ENCODE measurements at places on chromosomes 12 and 14.

- no peak for DNase-seq
These were observed 14.1 kb downstream of the KRAS start for GRCh38 chr12:25236626-25237025.

DNA sequence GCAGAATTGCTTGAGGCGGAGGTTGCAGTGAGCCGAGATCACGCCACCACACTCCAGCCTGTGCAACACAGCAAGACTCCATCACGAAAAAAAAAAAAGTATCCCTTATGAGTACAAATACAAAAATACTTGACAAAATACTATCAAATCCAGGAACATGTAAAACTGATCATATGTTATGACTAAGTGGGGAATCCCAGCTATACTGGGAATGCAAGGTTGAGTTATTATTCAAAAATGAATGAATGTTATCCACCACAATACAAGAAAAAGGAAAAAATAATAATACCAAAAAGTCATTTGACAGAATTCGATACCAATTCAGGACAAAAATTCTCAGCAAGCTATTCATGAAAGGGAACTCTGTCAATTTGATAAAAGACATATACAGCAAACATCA is 32.6 kb downstream of the MOK start:
- DNase-seq = peak; percentile 65

DNA sequence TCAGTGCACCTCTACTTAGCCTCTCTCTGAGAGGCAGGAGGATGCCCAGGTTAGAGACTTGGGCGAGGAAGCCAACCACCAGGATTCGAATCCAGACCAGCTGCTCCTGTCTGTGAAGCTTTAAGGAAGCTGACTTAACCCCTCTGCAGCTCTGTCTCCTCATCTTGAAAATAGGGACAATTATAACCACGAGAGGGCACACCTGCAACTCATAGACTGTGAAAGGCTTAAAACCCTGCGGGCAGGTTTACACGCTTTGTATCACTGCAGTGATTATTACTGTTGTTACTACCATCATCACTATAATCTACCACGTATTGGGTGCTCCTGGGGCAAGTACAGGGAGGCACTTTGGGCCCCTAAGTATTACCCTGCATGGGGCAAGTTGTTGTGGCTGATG is 379.8 kb downstream of the VRK1 start:
- peak; percentile 11 for DNase-seq

- DNase-seq = no peak
These were observed 5.6 kb upstream of the OR6C76 start for GRCh38 chr12:55420307-55420962.

DNA sequence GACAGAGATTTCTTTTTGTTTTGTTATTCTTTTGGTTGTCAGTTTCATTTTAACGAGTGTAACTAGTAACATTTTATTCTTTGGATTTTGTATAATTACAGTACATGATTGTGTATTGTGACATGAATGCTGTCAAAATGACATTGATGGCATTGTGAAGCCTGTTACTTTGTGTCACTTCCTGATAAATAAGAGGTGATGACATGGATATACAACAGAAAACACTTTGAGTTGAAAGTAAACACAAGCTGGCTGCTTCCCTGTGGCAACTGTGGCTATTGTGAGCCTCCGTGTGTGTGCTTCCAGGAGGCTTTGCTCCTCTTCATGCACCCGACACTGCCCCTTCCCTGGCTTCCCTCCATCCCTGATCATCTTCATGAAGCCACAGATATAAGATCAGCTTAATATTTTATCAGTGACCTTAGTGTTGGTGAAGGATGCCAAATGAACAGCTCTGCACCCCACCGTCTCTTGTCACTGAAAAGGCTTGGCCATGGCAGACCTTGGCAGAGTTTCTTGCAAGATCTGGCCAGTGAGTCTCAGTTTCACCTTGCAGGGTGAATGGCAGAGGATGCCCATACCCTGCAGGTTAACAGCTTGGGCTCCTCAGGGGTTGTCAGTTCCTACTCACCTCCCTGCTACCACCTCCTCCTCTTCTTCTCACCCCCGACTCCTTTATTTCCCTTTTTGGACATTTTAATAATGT is 191.9 kb downstream of the EPS8 start:
- DNase-seq = no peak

DNA sequence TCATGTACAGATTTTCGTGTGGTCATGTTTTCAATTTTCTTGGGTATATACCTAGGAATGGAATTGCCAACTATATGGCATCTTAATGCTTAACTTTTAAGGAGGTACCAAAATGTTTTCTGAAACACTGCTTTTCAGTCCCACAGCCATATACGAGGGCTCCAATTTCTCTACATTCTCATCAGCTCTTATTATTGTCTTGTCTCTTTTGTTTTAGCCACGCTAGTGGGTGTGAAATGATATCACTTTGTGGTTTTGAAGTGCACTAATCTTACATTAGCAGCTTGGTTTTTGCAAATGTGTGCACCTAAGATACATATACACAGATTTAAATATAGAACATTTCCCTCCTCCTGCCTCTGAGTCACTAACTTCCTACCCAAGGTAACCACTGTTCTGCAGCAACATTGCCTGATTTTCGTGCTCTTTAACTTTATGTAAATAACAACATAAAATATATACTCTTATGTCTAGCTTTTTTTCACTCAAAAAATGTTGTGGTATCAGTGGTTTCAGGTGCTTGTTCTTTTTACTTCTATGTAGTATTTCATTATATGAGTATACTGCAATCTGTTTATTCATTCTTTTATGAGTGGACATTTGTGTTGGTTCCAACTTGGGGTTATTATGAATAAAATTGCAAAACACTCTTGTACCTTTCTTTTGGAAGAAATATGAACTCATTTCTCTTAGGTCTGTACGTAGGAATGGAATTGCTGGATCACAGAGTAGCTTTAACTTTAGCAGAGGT is 73.1 kb downstream of the ZFP36L1 start:
- DNase-seq = no peak

GRCh38 chr14:61489932-61490331 is 168.6 kb downstream of the PRKCH start:
- no peak for DNase-seq

- DNase-seq = no peak
These were observed 166.2 kb downstream of the CHST11 start for GRCh38 chr12:104622928-104623327.

DNA sequence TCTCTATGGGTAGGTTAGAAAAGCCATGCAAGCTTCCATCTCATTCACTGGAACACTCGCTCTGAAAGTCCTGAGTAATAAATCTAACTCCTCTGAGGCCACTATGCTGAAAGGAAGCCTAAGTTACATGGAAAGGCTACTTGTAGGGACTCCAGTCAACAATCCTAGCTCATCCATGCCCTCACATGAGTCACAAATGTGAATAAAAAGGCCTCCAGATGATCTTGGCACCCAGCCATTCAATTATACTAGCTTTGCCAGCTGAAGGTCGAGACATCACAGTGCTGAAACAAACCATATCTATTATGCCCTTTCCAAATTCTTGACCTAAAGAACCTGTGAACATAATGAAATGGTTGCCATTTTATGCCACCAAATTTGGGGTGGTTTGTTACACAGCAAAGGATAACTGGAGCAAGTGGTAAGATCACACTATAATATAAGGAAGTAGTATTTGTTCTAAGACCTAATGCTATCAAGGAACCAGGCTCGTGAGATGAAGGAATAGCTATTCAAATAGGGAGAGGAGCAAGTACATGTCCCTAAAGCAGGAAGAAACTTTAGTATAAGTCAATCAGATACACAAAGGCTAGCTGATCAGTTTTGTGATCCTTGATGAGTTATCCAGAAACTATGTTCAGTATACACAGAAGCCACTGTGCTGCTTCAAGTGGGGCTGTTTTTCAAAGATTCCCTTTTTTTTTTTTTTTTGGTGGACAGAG is 142.1 kb downstream of the MED13L start:
- peak; percentile 77 for DNase-seq

DNA sequence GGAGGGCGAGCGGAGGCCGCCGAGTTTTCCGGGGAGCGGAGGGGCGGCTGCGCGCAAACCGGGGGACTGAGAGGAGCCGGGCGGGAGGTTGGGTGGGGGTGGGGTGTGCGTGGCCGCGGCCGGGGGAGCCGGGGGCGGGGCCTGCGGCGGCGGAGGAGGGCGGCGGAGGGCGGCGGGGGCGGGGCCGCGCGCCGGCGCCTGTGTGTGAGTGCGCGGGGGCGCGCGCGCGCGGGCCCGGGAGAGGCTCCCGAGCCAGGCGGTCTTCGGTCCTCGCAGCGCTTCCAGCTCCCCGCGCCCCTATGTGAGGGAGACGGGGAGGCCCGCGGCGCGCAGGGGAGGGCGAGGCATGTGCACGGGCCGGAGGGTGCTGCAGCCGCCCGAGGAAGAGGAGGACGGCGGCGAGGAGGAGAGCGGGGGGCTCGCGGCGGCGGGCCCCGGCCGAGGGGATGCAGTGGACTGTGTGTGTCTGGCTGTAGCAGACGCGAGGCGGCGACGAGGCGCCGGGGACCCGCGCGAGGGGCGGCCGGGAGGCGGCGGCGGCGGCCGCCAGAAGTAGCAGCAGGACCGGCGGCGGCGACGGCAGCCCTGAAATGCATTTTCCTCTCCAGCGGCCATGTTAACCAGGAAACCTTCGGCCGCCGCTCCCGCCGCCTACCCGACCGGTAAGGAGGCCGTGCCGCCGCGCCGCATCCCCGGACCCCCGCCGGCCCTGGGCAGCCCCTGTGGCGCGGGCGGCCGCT is at the start of gene DYRK2:
TSS of gene DYRK2 (plus strand) at position 225 of the 740 bp plus-strand sequence. CDS start at position 614, 389 bp downstream.
- peak; percentile 58 for DNase-seq

GRCh38 chr14:104309657-104310369 is 171.4 kb downstream of the KIF26A start:
- no peak for DNase-seq

GRCh38 chr12:72535212-72535990 is 263.2 kb downstream of the TRHDE start:
- no peak for DNase-seq

DNA sequence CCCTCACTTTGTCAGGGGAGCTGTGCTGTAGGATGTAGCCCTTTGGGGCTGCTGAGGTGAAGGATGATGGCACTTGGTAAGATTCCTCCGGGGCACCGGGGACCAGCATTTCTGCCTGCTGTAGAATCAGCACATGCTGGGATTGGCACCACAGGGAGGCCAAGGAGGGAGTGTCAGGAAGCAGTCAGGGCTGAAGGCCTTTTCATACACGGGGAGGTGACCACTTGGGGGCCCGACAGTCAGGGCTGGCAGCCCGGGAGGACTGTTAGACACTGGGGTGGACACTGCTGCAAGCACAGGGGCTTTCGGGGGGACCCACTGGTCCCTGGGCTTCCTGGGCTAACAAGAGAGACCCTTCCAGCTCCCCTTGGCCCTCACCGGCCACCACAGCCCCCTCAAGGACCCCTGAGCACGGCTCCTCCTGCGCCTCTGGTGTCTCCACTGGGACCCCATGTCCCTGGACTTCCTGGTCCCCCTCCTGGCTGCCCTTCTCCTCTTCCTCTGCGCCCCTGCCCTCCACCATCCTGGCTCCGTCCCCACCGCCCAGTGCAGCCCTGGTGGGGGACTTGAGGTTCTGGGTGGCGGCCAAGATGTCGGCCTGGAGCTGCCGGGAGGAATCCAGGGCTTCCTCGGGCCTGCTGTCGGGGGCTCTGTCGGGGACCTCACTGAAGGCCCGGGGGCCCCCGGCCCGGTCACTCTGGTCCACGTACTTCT is 6.5 kb downstream of the TMEM119 start:
- no peak for DNase-seq

GRCh38 chr14:99518441-99519346 is 37.5 kb downstream of the CCNK start:
- DNase-seq = peak; percentile 39

DNA sequence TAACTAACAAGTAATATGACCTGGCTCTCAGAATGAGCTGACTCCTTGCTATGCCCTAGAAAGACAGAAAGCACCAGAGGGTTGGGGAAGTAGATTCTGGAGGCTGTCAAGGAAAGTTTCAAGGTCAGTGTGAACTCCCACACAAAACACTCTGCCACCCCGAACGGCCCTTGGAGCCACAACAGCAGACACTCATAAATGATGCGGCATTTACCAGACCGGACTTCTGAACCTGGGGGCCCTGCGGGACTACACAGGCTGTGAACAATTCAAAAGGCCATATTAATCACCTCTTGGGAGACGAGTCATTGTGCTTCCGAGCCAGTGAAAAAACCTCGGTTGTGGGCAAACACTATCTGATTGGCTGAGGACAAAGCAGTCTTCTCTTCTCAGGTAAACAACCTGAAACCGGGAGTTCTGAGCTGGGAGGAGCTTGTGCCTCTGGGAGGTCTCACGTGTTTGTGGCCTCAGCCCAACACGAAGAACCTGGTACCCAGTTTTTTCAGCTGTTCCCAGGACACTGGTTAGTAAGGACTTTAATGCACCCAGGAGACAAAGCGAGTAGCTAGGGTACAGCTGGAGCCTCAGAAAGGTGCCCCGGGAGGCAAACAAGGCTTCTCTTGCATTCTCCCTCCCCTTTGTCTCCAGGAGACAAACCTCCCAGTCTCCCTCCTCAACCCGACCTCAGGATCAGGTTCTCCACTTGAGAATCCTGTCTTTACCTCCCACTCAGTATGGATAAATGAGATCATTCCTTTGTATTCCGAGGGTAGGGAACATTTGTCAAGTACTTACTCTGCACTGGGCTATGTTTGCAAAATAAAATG is 35.3 kb downstream of the VWF start:
- peak; percentile 70 for DNase-seq

- peak; percentile 4 for DNase-seq
These were observed 222.1 kb downstream of the C12orf42 start for GRCh38 chr12:103273645-103274044.

GRCh38 chr12:128951448-128951847 is 98.2 kb downstream of the GLT1D1 start:
- DNase-seq = no peak

- DNase-seq = no peak
These were observed 20.8 kb downstream of the SLC8B1 start for GRCh38 chr12:113314121-113314529.

DNA sequence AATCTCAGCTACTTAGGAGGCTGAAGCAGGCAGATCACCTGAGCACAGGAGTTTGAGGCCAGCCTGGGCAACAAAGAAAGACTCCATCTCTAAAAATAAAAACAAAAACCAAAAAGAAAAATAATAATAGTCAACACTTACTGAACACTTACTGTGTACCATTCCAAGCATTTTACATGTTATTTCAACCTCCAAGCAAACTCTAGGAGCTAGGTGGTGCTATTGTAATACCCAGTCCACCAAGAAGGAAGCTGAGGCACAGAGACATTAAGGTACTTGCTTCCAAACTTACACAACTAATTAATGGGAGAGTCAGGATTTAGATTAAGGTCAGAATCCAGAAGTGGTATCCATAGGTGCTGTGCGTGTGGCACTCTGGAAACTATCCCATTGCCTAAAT is 13.7 kb upstream of the OR6J1 start:
- peak; percentile 45 for DNase-seq

- no peak for DNase-seq
These were observed 161.7 kb upstream of the RTL1 start for GRCh38 chr14:101065246-101065645.

DNA sequence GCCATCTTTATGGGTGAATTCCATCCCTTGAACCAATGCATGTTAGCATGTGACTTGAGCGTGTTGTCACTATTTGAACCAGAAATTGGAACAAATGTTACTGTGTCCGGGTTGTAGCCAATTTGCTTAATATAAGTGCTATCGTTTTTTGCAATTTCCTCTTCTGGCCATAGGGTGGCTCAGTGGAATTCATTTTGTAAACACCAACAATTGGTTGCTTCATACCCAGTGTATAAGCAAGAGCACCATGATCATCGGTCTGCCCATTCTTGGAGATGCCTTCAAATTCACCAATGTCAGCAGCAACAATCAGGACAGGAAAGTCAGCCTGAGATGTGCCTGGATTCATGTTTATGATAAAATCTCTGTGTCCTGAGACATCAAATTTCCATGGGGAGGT is 5.0 kb upstream of the NEDD1 start:
- no peak for DNase-seq

- no peak for DNase-seq
These were observed 134.5 kb upstream of the CCDC175 start for GRCh38 chr14:59711080-59711479.
